ENCODE measurements at places on chromosomes 16 and 17.

DNA sequence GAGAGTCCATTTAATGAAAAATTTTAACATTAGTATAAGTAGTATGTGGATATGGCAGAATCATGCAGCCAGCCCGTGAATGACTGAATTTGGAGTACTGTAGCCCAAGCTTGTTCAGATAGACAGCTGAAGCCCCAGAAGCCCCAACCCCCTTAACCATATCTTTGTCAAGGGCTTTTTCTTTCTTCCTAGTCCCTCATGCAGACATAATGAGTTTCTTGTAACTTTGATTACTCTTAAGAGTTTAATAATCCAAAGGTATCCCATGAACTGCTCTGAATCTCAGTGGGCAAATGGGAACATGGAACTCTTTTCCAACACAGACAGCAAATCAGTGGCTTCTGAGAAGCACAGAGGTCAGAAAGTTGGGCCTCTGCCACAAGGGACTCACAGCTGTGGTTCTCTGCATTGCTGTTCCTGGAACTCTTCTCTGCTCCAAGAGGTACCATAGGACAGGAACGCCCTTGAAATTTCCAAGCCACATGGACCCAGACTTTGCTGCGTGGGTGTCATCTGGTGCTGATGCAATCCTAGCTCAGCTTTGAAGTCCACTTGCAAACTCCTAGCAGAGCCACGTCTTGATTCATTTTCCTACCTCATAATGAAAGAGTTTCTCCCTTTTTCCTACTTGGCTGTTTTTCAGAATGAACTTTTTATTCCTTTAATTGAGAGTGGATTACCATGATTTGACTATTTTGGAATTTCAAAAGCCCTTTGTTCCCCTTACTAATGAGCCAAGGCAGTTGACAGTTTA lies 18.1 kb downstream of the LYRM1 start:
- DNase-seq: peak; percentile 79

- DNase-seq: no peak
These were observed 6.6 kb upstream of the EFCAB13 start for GRCh38 chr17:47317119-47317518.

DNA sequence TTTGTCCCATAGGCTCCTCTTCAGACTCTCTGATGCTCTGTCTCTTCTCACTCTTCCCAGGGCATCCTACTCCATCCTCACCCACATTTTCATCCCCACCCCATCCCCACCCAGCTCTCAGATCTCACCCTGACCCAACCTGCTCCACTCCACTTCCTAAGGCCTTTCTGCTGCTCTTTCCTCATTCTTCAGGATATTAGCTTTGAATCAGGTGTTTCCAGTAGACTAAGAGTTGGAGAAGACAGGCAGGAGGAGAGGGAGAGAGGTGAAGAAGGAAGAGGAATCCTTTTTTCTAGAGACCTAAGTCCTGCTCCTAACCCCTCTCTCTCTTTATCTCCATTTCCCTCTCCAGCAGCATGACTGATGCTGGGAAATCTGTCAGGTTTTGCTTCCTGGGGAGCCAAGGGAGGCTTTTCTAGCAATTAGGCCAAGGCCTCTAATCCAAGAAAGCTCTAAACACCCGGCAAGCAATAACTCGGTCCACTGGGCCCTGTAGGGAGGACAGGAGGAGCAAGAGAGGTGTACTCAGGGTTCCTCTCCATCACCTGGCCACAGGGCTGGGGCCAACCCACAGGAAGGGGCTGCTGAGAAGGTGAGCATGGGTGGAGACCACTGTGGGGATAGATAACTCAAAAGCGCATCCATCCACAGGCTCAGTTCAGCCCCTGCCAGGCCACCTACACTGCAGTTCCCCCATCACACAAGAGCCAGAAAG lies 133.3 kb downstream of the TMEM132E start:
- DNase-seq: no peak

DNA sequence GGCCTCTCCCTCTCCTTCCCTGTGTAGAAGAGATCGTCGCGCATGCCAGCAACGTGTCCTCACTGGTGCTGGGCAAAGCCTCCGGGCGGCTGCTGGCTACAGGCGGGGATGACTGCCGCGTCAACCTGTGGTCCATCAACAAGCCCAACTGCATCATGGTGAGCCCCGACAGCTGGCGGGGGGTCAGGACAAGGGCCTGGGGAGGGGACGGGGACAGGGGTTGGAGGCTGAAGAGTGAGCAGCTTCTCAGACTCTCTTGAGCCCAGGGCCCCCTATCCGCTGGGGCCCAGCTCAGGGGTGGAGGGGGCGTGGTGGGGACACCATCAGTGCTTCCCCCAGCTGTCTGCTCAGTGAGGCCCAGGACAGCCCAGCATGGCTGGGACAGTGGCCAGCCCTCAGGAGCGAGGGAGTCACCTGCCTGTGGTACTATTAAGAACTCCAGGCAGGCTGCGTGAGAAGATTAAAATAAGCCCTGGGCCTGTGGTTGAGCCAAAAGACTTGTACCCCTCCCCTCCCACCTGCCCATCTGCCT lies 6.2 kb downstream of the KATNB1 start:
- no peak for DNase-seq

DNA sequence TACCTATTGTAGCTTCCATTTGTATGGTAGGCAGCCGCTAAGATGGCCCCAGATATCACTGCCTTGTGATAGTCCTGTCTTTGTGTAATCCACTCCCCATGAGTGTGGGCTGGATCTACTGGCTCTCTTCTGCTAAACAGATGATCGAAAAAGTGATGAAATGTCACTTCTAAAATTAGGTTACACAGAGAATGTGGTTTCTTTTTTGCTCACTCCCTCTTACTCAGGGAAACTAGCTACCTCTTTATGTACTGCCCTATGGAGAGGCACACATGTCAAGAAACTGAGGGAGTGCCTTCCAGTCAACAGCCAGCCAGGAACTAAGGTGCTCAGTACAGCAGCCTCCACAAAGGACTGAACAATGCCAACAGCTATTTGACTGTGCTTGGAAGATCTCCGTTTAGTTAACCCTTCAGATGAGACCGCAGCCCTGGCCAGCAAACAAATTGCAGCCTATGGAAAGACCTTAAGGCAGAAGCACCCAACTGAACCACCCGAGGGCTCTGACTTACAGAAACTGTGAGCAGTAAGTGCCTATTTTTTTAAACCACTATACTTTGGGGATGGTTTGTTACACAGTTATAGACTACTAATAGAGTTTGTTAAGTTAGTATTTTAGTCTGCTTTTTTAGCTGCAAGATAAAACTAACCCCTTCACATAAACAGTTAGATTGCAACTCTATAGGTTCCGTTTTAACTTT lies 113.2 kb upstream of the MAF start:
- DNase-seq: no peak

DNA sequence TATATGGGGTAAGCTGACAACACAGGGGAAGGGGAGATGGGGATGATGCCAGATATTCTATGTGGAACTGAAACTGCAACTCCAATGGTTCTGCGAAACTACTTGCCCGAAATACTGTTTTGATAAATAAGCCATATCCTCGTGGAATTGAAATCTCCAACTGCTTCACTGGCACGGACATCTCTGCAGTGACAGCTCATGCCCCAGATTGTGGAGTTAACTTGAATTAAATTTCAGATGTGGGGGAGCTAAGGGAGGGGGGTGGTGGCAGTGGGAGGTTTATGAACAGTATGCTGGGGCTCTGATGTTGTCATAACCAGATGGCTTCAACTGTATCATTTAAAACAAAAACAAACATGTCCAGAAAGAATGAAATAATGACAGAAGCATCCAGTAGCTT lies 21.8 kb downstream of the NXPH3 start:
- no peak for DNase-seq

- DNase-seq: no peak
These were observed 6.2 kb downstream of the FSCN2 start for GRCh38 chr17:81534157-81535006.

DNA sequence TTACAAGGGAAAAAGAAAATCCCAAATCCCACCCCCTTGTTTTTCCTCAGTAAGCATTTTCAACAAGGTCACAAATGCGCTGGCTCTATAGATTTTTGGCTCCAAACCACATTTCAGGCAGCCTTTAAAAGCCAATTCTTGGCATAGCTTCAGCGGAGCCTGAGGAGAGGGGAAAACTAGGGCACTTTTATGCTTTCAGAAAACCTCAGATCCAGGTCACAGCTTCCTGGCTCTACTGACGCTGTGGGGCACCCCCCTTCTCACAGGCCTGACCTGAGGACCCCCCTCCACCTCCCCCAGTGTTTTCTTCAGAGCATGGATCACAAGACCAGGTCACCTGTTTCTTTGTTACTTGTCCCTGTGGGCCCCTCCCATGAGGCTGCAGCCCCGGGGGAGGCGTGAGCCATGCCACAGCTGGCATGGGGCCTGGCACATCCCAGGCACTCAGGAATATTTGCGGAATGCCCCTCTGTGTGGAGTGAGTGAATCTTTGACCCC lies 30.1 kb upstream of the MTSS2 start:
- DNase-seq: no peak

DNA sequence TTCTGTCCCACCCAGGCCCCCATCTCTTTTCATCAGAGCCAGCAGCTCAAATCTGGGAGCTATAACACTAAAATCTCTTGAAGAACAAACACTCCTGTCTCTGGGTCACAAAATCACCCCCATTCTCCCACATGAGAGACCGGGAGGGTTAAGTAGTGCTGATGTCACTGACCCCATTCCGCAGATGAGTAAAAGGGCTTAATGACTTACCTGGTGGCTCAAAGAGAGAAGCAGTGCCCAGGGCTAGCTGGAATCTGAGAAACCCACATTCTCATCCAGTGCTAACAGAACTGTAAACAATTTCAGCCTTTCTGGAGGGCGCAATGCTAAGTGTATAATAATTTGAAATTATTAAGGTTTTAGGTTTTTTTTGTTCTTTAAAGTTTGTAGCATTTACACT lies 26.3 kb upstream of the LHX1 start:
- no peak for DNase-seq

DNA sequence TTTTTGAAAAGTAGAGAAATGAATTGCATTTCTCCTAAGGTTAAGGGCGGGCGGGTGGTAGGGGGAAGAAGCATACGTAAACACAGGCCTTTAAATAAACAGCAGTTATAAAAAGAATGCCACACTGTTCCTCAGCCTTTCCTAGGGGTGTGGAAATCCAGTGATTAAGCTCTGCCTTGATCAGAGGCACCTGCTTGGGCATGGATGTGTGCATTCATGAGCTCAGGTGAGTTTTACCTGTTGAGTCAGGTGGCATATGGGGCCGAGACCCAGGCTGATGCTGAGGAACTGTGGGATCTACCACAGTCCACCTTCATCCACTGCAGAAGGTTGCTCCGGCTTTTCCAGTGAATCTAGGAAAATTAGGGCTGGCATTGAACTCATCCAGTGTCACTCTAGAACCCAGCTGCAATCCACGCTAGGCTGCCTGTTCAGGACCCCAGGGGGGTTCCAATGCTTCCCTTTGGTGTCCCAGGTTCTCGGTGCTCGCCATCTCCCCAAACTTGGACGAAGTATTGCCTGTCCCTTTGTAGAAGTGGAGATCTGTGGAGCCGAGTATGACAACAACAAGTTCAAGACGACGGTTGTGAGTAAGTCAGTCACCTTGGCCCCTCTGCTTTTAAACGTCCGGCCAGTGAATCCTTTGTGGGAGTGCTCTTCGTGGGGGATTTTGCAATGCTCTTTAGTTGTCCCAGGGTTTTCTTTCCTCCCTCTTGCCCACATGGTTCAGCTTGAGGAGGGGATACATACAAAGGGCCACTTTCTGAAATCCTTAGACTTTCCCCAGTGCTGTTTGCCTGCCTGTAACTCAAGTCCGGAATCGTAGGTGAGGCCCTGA lies 72.7 kb downstream of the SDR42E1 start:
- no peak for DNase-seq

GRCh38 chr17:80101946-80102663 lies 724 bp downstream of the GAA start:
- DNase-seq: no peak

DNA sequence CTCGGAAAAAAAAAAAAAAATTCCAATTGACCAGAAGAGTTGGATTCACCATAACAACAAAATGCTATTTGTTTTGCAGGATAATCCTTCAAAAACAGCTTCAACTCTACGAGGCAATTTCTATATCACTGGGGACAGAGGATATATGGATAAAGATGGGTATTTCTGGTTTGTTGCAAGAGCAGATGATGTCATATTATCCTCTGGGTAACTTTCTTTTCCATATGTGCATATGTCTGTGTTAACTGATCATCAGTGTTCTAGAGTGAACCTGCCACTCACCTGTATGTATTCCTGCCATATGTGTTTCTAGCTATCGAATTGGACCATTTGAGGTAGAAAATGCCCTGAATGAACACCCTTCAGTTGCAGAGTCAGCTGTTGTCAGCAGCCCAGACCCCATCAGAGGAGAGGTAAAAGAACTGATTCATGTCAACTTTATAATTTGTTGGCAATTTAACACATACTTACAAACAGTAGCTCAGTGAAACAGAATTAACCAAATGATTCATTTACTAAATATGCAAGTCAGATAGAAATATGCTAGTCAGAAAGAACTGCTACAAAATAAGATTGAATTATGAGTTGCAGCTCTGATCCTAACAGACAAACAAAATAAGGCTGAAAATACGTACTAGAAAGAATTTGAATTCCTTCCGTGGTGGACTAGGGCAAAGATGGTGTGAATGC lies 14.2 kb downstream of the ERI2 start:
- DNase-seq: no peak

DNA sequence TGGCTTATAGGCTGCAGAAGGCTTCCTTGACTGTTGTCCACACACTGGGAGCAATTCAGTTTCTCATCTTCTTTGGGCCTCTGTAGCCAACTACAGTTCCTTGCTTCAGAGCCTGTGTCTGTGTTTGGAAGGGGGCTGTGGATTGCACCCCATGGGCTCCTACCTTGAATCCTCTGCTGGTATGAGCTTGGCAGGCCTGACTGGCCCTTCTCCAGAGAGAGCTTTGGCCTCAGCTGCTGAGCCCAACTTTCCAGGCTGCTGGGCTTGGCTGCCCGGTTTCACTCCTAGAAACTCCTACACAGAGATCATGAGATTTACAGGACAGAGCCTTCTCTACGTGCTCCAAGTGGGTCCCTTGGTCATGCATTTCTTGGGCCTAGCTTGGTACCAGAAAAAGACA lies 354.4 kb downstream of the SNX29 start:
- DNase-seq: no peak

DNA sequence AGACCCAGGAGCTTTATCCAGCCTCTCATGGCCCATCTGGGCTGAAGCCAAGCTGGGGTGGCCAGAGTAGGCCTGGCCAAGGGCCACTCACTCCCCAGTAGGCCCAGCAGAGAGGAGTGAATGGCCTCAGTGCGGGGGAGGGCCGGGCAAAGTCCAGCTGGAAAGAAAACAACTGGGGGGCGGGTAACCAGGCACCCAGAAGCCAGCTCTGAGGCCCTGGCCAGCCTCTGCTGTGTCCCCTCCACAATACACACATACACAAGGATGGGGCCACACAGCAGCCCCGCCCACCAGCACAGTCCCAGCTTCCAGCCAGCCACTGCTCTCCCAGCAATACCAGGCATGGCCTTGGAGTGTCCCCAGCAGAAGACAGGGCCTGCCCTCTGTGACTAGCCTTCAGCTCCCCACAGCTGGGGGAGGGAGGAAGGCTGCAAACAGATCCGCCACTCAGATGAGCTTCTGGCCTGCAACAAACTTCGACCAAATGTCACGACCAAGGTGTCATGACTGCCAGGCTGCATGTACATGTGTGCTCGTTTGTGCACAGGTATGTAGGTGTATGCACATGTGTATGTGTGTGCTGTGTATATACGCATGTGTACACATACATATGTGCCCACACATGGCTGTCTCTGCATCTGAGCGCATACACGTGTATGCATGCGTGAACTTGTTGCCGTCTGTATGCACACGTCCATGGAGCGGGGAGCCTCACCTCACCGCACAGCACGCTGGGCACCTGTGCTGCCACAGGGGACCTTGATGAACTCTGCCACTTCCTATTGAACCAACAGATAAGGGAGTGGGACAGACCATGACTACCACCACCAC lies 5.0 kb downstream of the CARHSP1 start:
- no peak for DNase-seq

GRCh38 chr16:50093607-50094539 lies 28.1 kb downstream of the HEATR3 start:
- DNase-seq: no peak
